ENCODE measurements at places on chromosomes 5 and 9.

DNA sequence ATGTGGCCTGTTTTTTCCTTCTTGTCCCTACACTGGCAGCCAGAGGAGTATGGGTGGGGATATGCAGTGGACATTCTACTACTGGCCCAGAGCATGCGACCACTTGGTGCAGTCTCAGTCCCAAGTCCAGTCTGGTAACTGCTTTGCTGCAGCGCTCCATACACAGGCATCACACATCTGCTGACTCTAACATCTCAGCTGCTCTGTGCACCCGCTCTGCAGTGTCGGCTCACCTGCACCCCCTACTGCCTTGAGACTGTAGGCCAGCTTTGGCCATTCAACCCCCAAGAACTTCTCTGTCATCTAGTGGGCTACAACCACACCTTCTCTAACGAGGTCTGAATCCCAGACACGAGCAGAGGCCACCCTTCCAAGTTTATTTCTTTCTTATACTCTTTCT, 46.4 kb upstream of the SLCO6A1 start:
- DNase-seq: no peak

DNA sequence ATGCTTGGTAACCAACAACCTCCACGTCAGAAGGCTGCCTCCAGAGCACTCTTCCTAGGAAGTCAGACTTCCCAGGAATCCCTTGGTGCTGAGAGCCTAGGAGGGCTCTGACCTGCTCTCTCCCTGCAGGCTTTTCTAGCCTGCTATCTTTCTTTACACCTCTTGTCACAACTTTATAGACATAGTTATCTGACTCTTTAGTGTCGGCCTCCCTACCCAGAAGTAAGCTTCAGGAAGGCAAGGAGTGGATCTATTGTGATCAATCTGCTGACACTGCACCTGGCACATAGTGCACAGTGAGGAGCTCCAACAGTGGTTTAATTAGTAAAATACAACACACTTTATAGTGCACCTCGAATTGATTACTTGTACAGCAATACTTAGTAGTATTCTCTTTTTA, 2.3 kb downstream of the AFAP1L1 start:
- DNase-seq: no peak

GRCh38 chr5:43193181-43193893, 1.3 kb downstream of the NIM1K start:
- peak; percentile 46 for DNase-seq

DNA sequence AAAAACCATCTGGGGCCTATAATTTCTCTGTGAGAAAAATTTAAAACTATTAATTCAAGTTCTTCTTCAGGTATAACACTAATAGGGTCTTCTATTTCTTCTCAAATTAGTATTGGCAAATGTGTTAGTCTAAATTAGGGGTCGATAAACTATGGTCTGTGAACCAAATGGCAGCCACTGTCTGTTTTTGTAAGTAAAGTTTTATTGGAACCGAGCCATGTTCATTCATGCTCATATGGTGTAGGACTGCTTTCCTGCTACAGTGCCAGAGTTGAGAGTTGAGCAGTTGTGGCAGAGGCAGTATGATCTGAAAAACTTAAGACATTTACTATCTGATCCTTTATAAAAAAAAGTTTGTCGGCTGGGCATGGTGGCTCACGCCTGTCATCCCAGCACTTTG, 29.1 kb downstream of the SEC61B start:
- DNase-seq: no peak

DNA sequence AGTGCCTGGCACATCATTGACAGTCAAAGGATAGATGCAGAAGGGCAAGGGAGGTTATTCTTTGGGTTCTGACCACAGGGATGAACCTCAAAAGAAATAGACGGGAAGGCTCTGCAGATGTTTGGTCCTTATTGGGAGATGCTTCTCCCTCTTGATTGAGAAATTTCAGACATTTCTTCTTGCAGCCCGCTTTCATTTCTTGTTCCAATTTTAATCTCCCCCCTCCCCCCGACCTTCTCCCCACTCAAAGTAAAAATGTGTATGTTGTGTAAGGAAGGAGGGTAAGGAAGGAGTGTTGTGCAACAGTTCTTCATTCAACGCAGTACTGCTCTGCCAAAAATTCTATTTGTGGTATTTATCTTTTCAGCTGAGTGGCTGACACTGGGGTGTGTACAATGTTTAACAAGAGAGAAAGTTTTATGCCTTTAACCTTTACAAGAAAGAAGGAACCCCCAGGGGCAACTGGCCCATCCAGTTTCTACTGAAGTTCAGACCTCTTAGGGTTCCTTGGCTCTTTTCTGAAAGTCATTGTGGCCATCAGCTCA, 46.3 kb upstream of the TNFSF15 start:
- no peak for DNase-seq

All from epithelial cell of proximal tubule (primary cell).